ENCODE measurements at places on chromosomes 2 and 18.

DNA sequence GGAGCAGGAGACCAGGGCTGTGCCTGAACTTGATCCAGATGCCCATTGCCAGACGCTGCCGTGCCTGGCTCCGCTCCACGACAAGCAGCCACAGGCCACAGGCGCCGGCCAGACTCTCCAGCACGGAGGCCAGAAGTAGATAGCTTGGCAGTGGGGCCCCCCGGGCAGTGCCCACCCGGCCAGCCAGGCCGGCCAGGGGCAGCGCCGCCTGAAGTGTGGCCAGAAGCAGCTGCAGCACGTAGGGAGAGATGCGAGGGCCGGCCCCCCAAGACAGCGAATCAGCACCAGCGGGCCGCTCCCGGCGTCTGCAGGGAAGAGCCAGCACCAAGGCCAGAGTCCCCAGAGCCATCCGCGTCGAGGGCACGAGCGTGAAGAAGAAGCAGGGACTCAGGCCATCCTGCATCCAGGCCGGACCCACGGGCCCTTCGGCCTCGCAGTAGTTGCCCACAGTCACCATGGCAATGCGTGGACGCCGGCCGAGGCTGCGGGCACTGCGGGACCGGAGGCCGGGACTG lies 484 bp downstream of the ABCB6 start:
- peaks cover 48% of the 10 kb centered on the region for H3K36me3 ChIP-seq
- H3K27ac ChIP-seq = peak overlapping the region; percentile 81
- H3K4me3 ChIP-seq = peak overlapping the region; percentile 84
- DNase-seq = peak; percentile 92

DNA sequence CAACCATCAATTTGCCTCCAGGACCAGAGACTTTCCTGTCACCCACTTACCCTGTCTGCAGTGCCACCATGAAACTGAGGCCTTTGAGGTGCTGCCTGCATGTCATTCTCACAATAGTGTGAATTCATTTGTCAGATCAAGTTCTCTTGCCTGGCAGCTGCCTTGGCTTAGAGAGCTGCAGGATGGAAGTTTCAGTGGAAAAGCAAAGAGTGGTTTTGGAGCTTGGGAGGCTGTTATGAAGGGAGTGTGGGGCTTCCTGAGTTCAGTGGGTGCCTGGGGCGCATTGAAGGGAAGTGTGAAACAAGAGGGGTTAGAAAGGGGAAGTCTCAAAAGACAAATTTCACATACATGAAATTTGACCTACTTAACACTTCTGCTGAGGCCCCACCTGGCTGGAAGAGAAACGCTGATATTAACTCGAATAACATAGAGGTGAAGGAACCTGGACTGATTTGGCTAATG lies 7.9 kb upstream of the LBH start:
- no peak overlapping the region for H3K4me3 ChIP-seq
- H3K36me3 ChIP-seq = no peaks in the 10 kb centered on the region
- H3K27ac ChIP-seq = no peak overlapping the region
- peaks cover 21% of the 10 kb centered on the region for H3K27me3 ChIP-seq
- DNase-seq = peak; percentile 25
- peaks cover 3% of the 10 kb centered on the region for H3K4me1 ChIP-seq

DNA sequence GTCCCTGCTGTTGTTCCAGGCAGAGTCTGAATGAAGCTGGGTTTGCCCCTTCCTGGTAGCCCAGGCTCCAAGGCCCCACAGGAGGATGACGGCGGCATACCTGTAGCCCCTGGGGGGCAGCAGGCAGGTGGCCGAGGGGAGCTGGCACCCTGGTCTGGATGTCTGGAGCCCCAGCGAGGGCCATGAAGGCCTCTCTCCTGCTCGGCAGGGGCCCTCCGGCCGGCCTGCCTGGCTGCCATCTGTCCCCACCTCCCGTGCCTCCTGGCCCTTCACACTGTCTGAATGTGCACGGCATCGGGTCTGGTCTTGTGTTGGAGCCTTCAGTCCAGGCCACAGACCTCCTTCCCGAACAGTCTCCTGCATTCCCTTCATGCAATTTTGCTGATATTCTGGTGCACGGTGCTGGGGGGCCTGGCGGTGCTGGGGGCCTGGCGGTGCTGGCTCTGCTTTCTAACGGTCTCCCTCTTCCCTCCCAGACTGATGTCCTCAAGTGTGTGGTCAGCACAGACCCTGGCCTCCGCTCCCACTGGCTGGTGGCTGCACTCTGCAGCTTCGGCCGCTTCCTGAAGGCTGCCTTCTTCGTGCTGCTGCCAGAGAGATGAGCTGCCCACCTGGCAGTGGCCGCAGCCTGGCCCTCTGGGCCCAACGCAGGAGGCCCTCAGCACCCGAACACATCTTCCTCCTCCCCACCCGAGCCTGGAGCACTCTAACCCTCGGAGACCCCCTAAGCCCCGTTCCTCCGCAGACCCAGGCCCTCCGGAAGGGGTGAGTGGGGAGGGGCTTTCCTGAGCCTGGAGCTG lies 13.5 kb downstream of the BOK start:
- H3K4me3 ChIP-seq = no peak overlapping the region
- H3K4me1 ChIP-seq = no peaks in the 10 kb centered on the region
- peak; percentile 36 for DNase-seq
- no peaks in the 10 kb centered on the region for H3K27me3 ChIP-seq

GRCh38 chr2:235776531-235776930 lies 282.7 kb downstream of the AGAP1 start:
- no peak overlapping the region for H3K27ac ChIP-seq
- DNase-seq = no peak
- H3K4me3 ChIP-seq = no peak overlapping the region
- H3K4me1 ChIP-seq = peaks cover 4% of the 10 kb centered on the region
- H3K27me3 ChIP-seq = no peaks in the 10 kb centered on the region

DNA sequence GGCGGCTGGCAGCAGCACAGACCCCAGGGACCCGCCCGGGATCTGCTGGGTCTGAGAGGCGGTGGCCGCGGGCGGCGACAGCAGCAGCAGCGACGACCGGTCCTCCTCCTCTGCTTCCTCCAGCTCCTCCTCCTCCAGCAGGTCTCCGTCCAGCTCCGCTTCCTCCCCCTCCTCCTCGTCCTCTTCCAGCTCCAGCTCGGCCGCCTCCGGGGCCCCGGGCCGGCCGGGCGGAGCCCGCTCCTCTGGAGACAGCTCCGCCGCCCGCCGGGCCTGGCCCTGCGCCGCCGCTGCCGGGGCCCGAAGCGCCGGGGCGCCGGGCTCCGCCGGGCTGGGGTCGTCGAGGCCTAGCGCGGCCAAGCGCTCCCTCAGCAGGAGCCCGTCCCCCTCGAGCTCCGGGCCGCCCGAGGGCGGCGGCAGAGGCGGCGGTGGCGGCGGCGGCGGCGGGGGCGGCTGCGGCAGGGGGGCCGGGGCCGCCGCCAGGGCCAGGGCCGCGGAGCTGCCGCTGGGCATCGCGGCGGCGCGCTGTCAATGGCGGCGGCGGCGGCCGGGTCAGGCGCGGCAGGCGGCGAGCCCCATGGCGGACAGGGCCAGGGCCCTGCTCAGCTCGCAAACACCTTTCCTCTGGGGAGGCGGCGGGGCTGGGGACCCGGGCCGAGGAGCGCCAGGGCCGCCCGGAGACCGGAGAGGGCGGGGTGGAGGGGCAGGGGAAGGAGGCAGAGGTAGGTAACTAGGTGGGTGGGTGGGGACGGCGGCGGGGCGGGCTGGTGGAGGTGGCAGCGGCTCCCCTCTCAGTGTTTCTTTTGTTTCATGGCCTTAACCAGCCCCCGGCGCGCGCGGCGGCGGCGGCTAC lies 445 bp downstream of the MEX3C start:
- no peaks in the 10 kb centered on the region for H3K27me3 ChIP-seq
- H3K4me1 ChIP-seq = no peaks in the 10 kb centered on the region
- H3K36me3 ChIP-seq = peaks cover 19% of the 10 kb centered on the region
- peak overlapping the region; percentile 95 for H3K27ac ChIP-seq
- peak; percentile 73 for DNase-seq
- H3K4me3 ChIP-seq = peak overlapping the region; percentile 90

DNA sequence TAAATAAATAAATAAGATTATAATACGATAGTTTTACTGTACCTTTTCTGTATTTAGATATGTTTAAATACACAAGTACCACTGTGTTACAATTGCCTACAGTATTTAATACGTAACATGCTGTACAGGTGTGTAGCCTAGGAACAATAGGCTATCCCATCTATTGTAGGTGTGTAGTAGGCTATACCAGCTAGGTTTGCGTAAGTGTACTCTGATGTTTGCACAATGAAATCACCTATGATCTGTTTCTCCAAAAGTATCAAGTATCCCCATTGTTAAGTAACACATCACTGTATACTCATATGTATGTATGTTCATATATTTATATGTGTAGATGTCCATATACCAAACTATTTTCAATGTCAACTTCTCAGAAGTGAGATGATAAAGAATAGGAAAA lies 118.2 kb upstream of the RND3 start:
- H3K27ac ChIP-seq = no peak overlapping the region
- no peak for DNase-seq
- no peaks in the 10 kb centered on the region for H3K27me3 ChIP-seq
- no peaks in the 10 kb centered on the region for H3K4me1 ChIP-seq

GRCh38 chr2:28247290-28247689 lies 145.4 kb upstream of the FOSL2 start:
- no peak for DNase-seq
- no peaks in the 10 kb centered on the region for H3K36me3 ChIP-seq
- no peaks in the 10 kb centered on the region for H3K4me1 ChIP-seq
- no peak overlapping the region for H3K27ac ChIP-seq

DNA sequence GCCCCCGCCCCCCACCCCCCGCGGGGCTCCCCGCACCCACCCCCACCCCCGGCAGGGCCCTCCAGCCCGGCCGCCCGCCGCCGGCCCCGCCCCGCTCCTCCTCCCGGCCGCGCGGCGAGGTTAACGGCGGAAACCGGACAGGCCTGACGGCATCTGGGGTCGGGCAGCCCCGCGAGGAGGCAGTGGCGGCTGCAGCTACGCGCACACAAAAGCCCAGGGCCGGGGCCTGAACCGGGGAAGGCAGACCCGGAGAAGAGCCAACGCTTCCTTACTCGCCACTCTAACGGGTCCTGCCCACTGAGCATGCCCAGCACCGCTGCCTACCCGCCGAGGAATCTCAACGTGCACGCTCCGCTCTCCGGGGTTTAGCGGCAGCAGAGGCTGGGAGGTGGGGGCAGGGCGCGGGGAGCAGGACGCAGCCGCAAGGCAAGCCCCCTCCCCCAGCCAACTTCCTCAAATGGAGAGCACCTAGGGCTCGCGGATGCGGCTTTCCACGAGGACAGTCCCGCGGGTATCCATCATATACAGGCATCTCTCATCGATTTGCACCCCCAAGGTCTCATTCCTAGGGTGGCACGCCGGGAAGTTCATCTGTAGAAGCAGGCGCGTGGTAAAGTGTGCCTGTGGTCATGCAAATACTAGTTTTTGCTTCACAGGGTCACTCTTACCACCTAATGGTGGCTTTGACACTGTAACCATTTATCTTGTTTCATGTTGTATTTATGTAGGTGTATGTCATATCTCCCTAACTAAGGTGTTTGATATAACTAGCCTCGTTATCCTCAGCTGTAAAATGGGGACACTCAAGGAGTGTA lies at the start of gene MEMO1:
Gene MEMO1 (minus strand): TSS at position 339 of the 815 bp plus-strand sequence. CDS start 761 bp downstream, outside the sequence.
- H3K36me3 ChIP-seq = no peaks in the 10 kb centered on the region
- peak within 1 kb of the TSS; percentile 85 for H3K4me3 ChIP-seq
- peak within 1 kb of the TSS; percentile 93 for H3K27ac ChIP-seq
- DNase-seq = peak; percentile 98
- H3K27me3 ChIP-seq = no peaks in the 10 kb centered on the region

- no peak for DNase-seq
- peak overlapping the region; percentile 17 for H3K27ac ChIP-seq
- H3K4me3 ChIP-seq = no peak overlapping the region
- no peaks in the 10 kb centered on the region for H3K4me1 ChIP-seq
- peaks cover 52% of the 10 kb centered on the region for H3K36me3 ChIP-seq
- H3K27me3 ChIP-seq = no peaks in the 10 kb centered on the region
Observed at GRCh38 chr2:203436496-203436895, 98.6 kb downstream of the RAPH1 start.

DNA sequence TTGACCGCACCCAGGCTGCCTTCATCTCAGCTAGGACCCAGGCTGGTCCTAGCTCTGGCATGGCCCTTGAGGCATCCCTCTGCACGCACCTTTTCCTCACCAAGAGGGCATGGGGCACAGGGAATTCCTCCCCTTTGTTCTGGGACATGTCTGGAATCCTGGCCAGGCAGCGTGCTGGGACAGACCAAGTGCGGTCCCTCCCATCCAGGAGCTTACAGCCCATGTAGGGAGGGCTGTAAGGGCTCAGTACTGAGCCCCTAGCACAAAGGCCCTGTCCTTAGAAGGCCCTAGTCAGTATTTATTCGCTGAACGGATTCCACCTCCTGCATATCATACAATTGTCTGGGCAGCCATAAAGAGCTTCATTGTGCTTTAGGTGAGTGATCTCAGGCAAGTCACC lies 3.0 kb downstream of the TMEM37 start:
- H3K27me3 ChIP-seq = no peaks in the 10 kb centered on the region
- no peak overlapping the region for H3K4me3 ChIP-seq
- peaks cover 4% of the 10 kb centered on the region for H3K4me1 ChIP-seq
- no peaks in the 10 kb centered on the region for H3K36me3 ChIP-seq

DNA sequence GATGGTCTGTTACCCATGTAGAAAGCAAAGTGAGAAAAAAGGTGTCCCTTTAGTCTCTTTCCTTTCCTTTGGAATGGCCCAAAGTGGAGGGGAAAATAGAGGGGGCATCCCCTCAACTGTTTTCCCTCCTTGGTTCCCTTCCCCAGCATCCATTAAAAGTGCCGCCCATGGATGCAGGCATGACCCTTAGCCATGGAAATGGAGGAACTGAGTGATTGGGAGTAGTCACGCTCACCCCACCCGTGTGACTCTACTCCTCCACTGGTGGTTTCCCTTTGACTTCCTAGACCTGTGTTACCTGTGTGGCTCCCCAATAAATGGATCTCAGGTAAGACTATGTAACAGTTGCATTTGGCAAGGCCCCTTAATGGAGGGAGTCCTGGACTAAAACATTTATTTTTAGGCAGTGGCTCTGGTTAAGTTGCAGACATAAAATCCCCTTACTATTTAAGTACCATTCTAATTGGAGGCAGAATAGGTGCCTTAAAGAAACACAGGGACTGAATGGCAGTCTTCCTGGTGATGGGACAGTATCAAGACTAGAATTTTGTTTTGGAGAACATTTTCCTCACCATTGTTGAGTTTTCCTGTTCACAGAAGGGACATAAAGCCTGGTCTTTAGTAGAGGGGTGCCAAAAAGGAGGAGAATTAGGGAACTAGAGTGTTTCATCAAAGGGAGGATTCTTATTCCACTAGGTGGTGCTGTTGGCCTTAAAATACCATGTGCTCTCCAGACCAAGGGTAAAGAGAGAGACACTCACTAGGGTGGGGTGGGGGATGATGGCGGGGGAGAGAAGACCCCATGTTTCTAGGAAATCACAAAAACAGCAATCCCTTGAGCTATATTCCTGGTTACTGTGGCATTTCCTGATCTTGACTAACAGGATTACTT lies 25.7 kb upstream of the PLA2R1 start:
- no peak overlapping the region for H3K27ac ChIP-seq
- DNase-seq = no peak
- H3K27me3 ChIP-seq = no peaks in the 10 kb centered on the region
- no peaks in the 10 kb centered on the region for H3K36me3 ChIP-seq
- H3K4me1 ChIP-seq = no peaks in the 10 kb centered on the region

- H3K4me3 ChIP-seq = no peak overlapping the region
- no peak overlapping the region for H3K27ac ChIP-seq
- no peaks in the 10 kb centered on the region for H3K27me3 ChIP-seq
- no peak for DNase-seq
Observed at GRCh38 chr2:136132825-136133155, 14.8 kb upstream of the CXCR4 start.

Measured in endodermal cell (in vitro differentiated cells).